NCI-H446 (cell line): ENCODE measurements at places on chromosomes 6 and 20.

DNA sequence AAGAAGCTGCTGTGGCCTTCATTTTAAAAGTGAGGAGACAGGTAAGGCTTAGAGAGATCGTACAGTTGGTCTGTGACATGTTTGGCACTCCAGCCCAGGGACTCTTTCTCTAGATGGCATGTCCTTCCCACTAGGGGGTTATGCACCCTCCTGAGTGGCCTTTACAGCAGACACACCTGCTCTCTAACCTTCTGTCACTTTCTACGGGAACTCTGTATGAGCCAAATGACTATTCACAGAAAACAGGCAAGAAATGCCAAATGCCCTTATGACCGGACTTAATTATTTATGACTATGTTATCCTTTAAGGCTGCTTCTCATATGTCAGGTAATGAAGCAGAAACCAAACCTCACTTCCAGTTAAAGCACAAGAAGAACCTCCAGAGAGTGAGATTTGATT is 91.2 kb downstream of the MAP3K5 start:
- no peak for DNase-seq

DNA sequence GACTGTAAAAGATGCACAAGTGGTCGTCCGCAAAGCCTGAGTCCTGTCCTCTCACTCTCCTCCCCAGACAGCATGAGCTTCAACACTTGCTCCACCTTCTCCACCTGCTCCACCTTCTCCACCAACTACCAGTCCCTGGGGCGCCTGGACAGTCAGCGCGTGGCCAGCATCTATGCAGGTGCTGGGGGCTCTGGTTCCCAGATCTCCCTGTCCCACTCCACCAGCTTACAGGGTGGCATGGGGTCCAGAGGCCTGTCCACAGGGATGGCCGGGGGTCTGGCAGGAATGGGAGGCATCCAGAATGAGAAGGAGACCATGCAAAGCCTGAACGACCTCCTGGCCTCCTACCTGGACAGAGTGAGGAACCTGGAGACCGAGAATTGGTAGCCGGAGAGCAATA is 162.2 kb upstream of the NT5E start:
- no peak for DNase-seq

GRCh38 chr20:58072695-58073671 is 155.5 kb downstream of the ANKRD60 start:
- no peak for DNase-seq

DNA sequence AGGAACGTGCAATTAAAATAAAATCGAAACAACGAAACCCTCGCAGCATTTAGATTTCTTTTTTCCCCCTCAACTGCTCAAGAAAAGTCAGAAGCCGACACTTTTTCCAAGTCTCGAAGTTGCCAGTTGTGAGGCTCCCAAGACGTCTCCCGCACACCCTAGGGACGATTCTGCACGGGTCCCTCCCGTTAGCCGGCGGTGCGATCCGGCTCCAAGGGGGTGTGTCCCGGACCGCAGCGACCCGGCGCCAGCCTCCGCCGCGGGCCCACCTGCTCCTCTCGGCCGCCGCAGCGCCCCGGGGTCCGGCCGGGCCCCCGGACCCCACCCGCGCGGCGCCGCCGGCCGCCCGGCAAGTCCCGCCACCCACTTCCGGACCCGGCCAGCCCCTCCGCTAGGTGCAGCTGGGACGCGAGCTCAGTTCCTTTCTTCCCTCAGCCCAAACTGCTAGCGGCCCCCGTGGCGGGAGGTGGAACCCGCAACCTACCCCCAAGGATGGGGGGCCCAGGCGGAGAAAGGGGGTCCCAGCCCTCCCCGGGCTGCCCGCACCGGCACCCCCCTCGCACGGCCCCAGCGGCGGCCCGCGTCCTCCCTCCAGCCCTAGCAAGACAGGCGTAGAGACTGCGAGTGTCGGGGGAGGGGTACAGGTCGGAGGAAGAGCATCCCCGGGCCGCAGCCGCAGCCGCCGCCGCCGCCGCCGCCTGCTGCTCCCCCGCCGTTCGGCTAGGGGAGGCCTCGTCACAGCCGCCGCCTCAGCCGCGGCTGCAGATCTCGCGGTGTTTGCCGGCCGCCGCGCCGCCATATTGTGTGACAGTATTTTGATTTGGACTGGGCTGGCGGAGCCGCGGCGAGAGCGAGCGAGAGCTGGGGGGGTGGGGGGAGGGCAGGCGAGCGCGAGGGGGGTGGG is 520 bp upstream of the TAB2 start:
- DNase-seq: peak; percentile 90

DNA sequence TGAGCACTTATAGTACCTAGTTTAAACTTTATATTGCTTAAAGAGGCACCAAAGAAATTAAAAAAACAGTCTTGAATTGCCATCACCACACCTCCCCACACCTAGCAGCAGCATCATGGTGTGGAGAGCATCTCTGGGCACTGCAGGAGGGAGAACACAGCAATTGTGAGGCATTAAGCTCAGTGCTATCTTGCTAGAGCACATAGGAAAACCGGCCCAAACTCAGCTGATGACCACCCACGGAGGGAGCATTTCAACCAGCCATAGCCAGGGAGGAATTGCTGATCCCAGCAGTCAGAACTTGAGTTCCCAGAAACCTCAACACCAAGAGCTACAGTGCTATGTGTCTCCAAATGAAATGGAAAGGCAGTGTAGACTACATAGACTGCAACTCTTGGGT is 19.5 kb upstream of the DEFB113 start:
- no peak for DNase-seq
